Esophagus muscularis mucosa (tissue), 4 donors: ENCODE measurements at places on chromosomes 2 and 18. TPM values are rescaled to one million over a fixed set of nuclear protein-coding genes. Genes with fewer than 3 reads are reported as not detected.

LYG2 gene
- total RNA-seq = not detected

NBEAL1 gene
- 23.6 TPM for total RNA-seq

AGXT gene
- not detected for total RNA-seq

IL1RL1 gene
- total RNA-seq = 10.0 TPM

CD28 gene
- 0.23 TPM for total RNA-seq

ASPRV1 gene
- total RNA-seq = 1.7 TPM

CCDC102B gene
- 6.8 TPM for total RNA-seq

ASXL3 gene
- 1.2 TPM for total RNA-seq

POTEC gene
- not detected for total RNA-seq

SLC23A3 gene
- 0.42 TPM for total RNA-seq

RESP18 gene
- not detected for total RNA-seq

DOK6 gene
- total RNA-seq = 1.4 TPM

CCDC74B gene
- total RNA-seq = 5.0 TPM

RFX8 gene
- total RNA-seq = not detected

SLC9A2 gene
- total RNA-seq = 0.06 TPM

GKN2 gene
- not detected for total RNA-seq

GNAL gene
- total RNA-seq = 20.3 TPM

ALK gene
- 0.83 TPM for total RNA-seq

RAB12 gene
- total RNA-seq = 66.8 TPM

ICOS gene
- not detected for total RNA-seq

DLX2 gene
- total RNA-seq = not detected

ARMC9 gene
- total RNA-seq = 175 TPM

SLC14A1 gene
- 4.8 TPM for total RNA-seq

WNT10A gene
- total RNA-seq = not detected

UPP2 gene
- total RNA-seq = not detected

C2orf80 gene
- total RNA-seq = not detected

RNF149 gene
- total RNA-seq = 66.6 TPM

MAP3K19 gene
- not detected for total RNA-seq

GPR55 gene
- 0.29 TPM for total RNA-seq

KCNF1 gene
- 20.2 TPM for total RNA-seq
